ENCODE measurements at places on chromosomes 6 and 20. TPM values are rescaled to one million over a fixed set of nuclear protein-coding genes. Genes with fewer than 3 reads are reported as not detected.
A peak's percentile ranks its signal among the peaks of the same experiment; 100 is the strongest.

DNA sequence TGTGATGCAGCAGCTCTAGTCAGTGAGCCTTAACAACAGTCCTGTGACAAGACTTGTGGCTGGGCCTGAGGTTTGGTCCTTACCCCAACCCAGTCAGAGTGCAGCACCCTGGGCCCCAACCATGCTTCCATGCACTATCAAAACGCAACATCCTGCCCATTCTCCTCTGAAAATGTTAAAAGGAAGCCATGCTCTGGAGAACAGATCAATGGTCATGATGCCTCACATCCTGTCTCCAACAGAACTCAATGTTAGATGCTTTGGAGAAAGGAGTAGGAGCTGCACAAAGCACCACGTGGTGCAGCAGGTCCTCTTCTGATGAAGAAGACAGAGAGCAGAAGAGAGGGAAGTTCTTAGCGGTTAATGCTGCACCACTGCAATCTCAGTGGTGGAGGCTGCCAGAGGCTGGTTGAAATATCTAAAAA is 41.9 kb downstream of the TRAM2 start:
- no peak for DNase-seq

Gene SLC35F1
- 0.84 TPM for total RNA-seq

Gene ADGRF5
- 0.20 TPM for total RNA-seq

DNA sequence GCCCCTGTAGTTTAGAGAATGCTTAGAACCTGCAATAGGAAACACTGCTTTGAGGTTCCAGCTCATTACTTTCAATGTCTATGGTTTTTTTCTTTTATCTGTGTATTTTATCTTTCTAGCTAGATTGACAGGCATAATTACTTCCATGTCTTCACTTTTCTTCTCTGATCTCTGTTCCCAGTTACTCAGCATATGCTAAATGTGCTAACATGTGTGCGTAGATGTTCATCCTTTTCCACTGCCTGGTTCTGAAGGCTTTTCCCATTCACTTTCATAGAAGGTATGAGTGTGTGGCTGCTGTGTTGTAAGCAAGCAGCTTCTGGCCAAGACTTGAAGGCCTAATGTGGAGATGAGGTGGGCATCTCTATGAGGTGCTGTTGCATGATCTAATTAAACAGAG is 38.9 kb downstream of the FAXC start:
- DNase-seq = no peak

Gene TBXT
- not detected for total RNA-seq

Gene PSORS1C2
- not detected for total RNA-seq

GRCh38 chr6:146551545-146551944 is 7.9 kb downstream of the RAB32 start:
- DNase-seq = peak; percentile 37

Gene THEMIS
- not detected for total RNA-seq

DNA sequence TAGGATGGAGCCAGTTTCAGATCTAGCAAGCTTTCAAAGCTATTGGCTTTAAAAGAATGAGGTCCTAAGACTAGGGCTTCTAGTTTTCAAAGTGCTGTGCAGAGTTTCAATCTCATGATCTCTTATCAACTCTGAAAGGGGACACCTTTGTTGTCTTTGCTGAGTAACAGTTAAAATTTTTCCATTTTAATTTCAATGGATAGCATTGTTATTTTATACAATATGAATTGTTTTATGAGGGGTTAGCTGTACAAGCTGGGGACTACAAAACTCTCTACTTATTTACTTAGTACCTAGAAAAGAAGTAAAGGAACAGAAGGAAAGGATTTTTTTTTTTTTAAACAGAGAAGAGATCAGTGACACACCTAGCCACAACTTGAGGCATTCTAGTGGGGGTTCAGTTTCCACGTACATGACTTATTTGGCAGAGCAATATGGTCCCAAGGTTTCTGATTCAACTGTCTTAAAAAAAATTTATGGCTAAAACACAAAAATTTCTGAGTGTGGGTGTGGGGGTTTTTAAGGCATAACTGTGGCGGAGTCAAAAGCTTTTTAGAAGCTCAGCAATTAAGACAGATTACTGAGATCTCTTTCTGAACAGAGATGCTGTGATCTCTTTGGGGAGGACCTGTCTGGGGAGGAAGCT is 46.1 kb upstream of the JAG1 start:
- no peak for DNase-seq

Gene ALDH8A1
- 0.12 TPM for total RNA-seq

Gene FHL5
- total RNA-seq = not detected

GRCh38 chr20:38117635-38118034 is 47.4 kb downstream of the TGM2 start:
- DNase-seq = peak; percentile 95

DNA sequence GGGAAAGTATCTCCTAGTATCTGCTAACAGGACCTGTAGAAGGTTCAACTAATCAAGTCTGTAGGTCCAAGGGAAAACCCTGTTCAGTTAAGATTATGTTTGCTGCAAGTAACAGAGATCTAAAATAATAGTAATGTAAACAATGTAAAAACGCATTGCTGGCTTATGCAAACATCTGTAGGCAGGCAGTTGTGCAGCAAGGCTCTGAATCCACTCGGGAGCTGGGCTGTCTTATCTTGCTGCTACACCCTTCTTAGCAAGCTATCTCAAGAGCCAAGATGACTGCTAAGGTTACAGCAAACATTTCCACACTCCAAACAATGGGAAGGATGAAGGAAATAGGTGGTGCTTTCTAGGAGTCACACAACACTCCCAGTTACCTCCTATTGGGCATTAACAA is 397.3 kb upstream of the NRSN1 start:
- DNase-seq = no peak

DNA sequence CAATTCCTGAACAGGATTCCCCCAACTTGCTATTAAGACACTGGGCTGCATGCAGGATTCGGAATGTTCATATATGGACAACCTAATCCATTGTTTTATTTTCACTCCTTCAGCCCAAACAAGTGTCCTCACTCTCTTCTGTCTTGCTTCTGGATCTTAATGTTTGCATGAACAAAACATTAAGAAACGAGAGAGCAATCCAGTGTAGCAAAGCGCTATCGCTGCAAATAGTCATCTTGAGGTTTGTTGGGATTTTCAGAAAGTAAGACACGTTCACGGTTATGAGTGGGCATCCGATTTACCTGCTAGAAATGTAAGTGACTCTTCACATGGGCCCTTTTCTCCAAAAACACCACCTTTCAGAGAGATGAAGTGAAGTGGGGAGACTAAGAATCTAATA is 156.4 kb downstream of the MBOAT1 start:
- DNase-seq = no peak

GRCh38 chr6:116631379-116631990 is 15.2 kb downstream of the RSPH4A start:
- DNase-seq = no peak

DNA sequence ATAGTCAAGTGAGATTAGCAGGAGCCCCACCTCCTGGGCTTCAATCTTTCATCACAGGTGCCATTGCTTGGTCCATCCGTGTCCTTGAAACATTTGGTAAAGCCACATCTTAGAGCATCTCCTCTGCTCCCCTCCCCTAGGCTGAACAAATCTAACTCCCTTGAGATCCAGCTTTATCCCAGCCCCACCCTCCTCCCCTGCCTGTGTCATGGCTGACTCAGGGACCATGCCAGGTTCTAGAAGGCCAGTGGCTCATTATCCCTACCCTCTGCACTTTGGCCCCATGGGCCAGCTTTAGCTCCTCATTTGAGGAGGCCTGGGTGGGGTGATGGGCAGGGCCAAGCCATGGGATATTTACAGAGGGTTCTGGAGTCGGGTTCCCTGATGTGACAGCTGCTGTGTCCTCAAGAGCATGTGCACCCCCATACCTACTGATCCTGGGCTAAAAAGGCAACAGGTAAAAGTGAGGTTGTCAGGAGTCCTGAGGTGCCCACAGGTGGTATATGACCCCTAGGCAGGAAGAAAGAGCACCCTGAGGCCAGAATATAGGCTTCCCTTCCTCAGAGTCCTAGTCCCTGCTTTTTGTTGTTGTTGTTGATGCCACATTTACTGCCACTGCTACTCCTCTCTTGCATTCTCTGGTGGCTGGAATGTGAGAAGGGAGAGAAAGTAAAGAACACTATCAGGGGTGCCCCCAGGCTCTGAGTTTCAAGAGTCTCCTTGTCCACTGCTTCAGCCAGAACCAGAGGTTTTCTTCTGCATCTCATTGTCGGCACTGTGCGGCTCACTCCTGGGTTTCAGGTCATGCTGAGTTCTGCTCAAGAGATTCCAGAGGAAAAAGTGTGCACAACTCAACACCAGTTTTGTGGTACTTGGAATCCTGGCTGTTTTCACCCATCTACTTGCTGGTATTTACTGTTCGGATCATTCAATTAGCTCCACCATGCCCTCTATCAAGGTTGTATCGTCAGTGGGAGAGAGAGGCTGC is 228.4 kb downstream of the LRFN2 start:
- DNase-seq = no peak

- DNase-seq = no peak
Observed at GRCh38 chr20:48742233-48742632, 85.6 kb downstream of the PREX1 start.

GRCh38 chr6:42702200-42702599 is 20.2 kb downstream of the PRPH2 start:
- DNase-seq = peak; percentile 90

Gene RAMACL
- 0.24 TPM for total RNA-seq

GRCh38 chr20:775679-776135 is 7.4 kb upstream of the SLC52A3 start:
- no peak for DNase-seq

Gene OVOL2
- total RNA-seq = not detected

Gene POPDC3
- 66.4 TPM for total RNA-seq

Gene FUT9
- not detected for total RNA-seq

GRCh38 chr20:57909763-57910331 is 200.0 kb upstream of the PMEPA1 start:
- DNase-seq = no peak

GRCh38 chr6:20582586-20583443 is 48.6 kb downstream of the CDKAL1 start:
- DNase-seq = no peak

Gene SLC22A7
- total RNA-seq = not detected

- peak; percentile 24 for DNase-seq
Observed at GRCh38 chr20:21027569-21027968, 78.6 kb downstream of the LINC00237 start.

Gene DUSP15
- total RNA-seq = not detected

DNA sequence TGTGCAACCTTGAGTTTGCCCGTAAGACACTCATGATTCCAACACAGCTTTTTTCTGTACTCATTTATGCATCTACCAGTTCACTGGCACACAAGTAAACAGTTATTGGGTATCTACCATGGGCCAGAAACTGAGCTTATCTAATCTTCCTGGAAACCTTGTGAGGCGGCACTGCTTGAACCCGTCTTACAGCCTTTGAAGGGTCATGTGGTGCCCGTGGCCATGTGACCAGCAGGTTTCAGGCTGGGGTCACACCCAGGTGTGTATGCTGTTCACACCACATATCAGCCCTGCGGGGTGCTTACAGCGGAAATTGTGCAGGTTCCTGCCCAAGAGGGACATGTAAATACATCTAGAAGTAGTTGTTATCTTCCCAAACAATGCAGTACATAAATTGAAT is 6.1 kb downstream of the THBD start:
- no peak for DNase-seq

DNA sequence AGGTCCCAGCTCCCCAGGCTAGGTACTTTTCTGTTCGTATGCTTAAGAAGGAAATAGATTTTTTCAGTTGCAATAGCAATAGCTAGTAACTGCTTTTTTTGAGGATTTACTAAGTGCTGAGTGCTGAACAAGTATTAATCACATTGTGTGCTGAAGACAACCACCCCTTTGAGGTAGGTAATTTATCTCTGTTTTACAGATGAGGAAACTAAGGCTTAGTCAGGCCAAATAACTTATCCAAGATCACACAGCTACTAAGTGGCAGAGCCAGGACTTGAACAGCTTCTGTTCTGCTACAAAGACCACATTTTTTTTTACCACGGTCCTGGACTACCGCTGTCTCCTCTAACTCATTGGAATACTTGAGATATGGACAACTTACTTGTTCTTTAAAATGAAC is 39.8 kb downstream of the LRRN4 start:
- DNase-seq = no peak

Gene PTCRA
- total RNA-seq = not detected

Gene TCF15
- not detected for total RNA-seq

DNA sequence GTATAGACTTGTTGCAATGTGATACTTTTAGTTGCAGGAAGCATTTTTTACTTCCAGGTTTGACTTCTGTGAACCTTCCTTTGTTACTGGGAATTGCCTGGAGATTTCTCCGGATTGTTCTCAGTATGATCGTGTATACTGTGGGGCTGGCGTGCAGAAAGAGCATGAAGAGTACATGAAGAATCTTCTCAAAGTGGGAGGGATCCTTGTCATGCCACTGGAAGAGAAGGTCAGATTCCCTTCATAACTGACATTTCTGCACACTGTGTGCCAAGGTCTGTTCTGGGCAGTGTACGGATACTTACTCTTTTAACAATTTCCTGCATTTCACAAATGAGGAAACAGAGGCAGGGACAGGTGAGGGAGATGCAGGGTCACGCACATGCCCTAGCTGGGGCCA is 9.7 kb downstream of the PCMTD2 start:
- DNase-seq = no peak

GRCh38 chr20:39751557-39752137 is 789.5 kb downstream of the DHX35 start:
- no peak for DNase-seq

GRCh38 chr20:2879146-2879545 is 5.9 kb downstream of the PTPRA start:
- peak; percentile 85 for DNase-seq

Measured in RPMI7951 (cell line).